ENCODE measurements at places on chromosomes 7 and 10.
A peak's percentile ranks its signal among the peaks of the same experiment; 100 is the strongest.

DNA sequence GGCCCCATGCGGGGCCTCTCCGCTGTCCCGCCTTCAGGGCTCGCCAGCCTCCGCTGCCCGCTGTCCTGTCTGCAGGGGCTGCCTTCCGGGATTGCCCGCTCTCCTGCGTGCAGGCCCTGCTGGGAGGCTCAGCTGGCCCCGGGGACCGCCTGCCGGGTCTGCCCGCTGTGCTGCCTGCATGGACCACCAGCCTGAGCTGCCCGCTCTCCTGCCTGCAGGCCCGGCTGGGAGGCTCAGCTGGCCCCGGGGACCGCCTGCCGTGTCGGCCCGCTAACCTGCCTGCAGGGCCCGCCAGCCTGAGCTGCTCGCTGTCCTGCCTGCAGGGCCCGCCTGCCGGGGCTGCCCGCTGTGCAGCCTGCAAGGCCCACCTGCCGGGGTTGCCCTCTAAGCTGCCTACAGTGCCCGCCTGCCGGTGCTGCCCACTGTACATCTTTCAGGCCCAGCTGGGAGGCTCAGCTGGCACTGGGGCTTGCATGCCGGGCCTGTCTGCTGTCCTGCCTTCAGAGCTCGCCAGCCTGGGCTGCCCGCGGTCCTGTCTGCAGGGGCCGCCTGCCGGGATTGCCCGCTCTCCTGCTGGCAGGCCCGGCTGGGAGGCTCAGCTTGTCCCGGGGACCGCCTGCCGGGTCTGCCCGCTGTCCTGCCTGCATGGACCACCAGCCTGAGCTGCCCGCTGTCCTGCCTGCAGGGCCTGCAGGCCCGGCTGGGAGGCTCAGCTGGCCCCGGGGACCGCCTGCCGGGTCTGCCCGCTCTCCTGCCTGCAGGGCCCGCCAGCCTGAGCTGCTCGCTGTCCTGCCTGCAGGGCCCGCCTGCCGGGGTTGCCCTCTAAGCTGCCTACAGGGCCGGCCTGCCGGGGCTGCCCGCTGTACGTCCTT lies 165.1 kb downstream of the GLRX3 start:
- peak; percentile 29 for DNase-seq

DNA sequence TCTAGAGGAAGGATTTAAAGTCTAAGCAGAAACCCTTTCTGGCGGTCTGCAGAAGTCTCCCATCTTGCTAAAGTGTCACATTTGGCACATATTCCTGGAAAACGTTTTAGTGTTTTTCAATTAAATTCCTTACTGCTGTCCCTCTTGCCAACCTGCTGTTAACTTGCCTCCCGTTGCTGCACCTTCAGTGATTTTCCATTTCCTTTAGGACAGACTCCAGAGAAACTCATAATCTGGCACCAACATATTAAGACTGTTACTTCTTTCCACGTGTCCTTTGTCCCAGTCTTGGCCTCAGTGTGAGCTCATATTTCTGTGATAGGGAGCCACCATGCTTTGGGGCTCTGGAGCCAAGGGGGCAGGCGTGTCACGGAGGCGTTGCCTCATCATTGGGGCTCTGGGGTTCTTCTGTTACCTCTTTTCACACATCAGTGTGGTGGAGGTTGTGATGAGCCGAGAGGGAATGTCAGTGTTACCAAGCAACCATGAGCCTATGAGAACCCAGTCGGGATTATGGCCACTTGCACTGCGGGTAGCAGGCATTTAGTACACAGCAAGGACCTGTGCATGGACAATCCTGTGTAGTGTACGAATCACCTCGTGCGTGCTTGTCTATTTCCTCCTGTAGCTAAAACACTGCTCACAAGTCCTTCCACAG lies 26.0 kb upstream of the ZNF32 start:
- no peak for DNase-seq

GRCh38 chr10:106467506-106467905 lies 697.0 kb downstream of the SORCS1 start:
- no peak for DNase-seq

- DNase-seq, result no peak
Measured at GRCh38 chr10:104894681-104895080, 253.6 kb downstream of the SORCS3 start.

GRCh38 chr10:102310361-102311024 lies 65.2 kb downstream of the GBF1 start:
- no peak for DNase-seq

DNA sequence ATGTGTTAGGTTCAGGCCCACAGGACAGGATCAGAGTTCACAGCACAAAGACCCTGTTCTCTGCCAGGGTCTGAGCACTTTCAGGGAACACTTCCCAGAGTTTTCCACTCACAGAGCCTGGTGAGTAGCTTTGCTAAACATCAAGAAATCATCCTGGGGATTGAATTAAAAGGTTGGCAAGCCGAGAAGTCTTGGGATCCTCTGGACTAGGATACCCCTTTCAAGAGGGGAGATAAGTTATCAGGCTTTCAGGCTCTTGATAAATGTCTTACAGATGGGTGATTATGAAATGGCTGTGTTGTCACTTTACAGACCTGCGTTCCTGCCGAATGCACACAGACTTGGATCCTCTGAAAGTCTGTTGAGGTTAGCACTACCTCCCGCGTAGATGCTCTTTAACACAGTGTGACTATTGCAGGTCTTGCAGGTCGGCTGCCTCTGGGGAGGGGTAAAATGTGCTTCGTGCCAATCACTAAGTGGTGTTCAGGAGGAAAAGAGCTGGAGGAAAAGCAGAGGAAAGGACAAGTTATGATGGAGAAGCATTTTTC lies 473.5 kb upstream of the AKR1E2 start:
- DNase-seq, result no peak

DNA sequence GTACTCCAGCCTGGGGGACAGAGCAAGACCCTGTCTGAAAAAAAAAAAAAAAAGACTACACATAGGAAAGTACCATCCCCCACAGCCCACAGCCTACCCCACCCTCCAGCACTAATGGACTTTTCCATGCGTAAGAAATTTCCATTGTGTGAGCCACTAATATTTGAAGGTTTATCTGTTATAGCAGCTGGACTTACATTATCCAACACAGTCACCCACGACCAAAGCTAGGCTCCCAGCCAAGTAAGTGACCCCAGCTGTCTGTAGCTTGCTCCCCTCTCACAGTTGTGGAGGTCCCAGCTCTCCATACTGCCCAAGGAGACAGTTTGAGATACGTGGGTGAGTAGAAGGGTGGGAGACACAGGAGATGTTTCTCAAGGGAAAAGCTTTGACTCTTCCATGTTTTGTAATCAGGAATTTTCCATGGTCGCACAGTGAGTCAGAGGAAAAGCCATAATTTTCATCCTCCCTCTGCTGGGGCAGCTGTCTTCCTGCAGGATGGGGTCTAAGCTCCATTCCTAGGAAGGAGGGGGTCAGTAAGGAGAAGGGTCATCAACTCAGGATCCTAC lies 57.4 kb downstream of the CAV1 start:
- DNase-seq, result no peak

DNA sequence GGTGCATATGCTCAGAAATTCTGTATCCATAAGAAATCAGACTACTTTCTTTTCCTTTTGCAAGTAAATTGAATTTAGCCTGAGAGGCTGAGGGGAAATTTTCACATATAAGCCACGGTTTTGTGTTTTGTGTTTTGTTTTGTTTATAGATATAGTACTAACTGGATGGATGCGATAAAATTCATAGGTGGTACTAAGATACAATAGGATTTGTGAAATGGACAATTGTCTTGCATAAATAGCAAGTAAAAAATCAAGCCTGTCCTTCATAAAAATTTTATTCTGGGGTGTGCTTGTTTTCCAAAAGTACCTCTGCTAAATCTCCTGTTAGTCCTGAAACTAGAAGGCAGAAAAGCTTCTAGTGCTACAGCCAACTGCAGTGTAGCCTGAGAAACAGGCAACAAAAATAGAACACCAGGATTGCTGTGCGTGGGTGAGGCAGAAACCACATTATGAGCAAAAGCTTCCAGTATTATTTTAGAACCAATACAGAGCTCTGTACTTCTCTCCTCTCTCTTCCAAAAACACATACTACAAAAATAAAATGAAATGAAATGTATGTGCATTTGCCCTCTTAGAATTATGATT lies 634 bp upstream of the HDAC9 start:
- DNase-seq, result no peak

DNA sequence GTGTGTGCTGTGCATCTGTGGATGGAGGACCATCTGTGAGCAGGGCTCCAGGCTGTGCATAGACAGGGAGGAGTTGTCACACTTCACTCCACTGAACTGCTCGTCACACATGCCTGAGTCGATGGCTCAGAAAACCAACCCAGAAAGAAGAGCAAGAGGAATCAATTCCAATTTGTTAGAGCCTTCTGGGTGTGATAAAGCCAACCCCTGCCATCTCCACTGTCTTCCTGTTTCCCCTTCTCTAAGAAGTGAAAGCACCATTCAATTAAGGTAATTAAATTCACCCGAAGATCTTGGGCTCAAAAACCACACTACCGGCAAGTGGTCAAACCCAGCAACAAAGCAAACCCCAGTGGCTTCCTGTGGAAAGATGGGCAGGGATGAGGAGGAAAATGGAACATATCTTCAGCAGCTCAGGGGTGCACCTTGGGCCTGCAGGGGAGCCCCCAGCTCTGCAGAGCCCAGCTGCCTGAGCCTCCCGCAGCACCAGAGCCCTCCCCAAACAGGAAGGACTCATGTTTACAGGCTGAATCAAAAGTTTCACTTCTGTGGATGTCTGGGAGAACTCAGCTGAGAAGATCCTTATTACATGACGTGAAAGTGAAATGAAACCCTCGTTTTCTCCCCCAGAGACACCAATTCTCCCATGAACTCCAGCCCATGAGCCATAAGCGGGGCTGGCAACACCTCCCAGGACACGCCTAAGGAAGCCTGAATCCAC lies 10.9 kb downstream of the C10orf71 start:
- peak; percentile 17 for DNase-seq

- DNase-seq, result no peak
Measured at GRCh38 chr10:118952493-118953295, 76.8 kb upstream of the NANOS1 start.

- DNase-seq, result no peak
Measured at GRCh38 chr10:24418532-24418931, 209.6 kb downstream of the KIAA1217 start.

DNA sequence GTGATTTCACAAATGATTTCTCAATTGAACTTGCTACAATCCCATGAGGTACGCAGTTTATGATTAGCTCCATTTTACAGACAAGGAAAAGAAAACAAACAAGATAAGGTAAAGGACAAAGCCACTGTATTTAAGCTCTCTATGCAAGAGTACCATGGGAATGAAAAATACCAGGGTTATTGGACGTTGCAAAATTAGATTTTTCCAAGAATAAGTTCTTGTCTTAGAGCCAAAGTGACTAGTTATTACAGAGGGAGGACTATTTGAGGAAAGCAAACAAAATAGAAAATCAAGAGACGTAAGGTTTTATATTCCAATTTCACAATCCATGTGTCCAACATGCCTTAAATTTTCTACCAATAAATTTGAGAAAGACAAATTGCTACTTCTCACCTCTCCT lies 97.9 kb upstream of the PTN start:
- DNase-seq, result no peak

GRCh38 chr10:95742485-95742884 lies 13.5 kb upstream of the ENTPD1 start:
- DNase-seq, result no peak

DNA sequence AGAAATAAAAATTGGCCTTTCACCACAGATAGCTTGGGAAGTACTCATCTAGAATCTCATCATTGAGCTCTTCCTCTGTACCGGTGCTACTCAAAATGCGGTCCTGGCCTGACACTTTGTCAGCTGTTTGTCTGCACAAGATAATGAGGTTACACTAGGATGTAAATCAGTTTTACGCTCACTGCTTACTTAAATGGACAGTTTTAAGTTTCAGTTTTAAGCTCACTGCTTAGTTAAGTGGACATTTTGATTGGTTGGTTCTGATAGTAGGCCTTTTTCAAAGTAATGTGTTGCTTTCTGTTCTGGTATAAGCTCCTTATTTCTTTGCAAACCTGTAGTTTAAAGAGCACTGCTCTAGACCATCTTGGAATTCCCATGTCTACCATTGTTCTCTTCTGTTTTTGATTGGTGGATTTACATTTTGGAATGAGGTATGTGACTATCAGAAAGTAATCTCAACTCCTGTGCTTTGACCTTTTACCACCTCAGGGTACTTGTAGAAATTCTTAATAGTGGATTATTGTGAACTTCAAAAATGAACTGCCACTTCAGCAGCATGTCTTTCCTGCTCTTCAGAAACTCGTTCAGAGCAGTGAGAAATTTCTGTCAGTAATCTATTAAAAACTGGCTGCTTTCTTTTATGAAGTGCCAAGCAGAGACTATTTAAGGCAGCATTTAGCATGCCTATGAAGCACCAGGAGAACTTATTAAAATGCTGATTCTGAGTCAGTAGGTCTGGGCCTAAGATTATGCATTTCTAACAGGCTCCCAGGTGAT lies 55.0 kb downstream of the C1GALT1 start:
- no peak for DNase-seq

- no peak for DNase-seq
Measured at GRCh38 chr7:140479739-140480084, 407 bp upstream of the MKRN1 start.

GRCh38 chr7:26580711-26581110 lies 283.7 kb downstream of the SKAP2 start:
- no peak for DNase-seq

DNA sequence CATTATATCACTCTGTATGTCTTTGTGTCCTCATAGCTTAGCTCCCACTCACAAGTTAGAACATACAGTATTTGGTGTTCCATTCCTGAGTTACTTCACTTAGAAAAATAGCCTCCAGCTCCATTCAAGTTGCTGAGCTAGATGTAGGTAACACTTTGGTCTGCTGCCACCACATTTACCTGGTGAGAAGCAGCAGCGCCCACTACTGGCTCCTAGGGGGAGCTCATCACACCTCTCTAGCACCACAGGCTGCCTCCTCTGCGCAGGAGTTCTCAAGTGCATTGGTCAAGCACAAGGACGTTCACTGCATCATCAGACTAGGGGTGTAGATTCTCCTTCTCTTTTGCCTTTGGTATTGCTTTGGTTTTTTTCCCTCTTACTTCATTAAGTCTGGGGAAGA lies 530.9 kb upstream of the AUTS2 start:
- no peak for DNase-seq

GRCh38 chr10:122301055-122301810 lies 30.1 kb downstream of the BTBD16 start:
- no peak for DNase-seq

GRCh38 chr7:103521937-103522336 lies 75.9 kb upstream of the SLC26A5 start:
- no peak for DNase-seq

DNA sequence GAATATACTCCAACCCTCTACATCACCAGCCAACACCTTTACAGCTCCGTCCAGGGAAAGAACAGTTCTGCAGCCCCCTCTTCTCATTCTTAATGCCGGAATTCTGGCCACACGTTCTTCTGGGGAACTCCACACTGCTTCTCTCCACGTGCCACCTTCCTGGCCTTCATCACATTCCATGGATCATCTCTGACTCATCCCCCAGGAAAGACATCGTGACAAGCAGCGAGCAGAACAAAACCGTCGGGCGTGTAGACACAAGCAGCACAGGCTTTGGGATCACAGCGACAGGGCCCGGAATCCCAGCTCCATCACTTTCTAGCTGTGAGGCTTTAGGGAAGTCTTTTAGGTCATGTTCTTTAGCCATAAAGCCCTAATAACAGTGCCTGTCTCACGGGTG lies 590.3 kb upstream of the FOXK1 start:
- DNase-seq, result no peak
